ENCODE measurements at places on chromosomes 5 and 9.

DNA sequence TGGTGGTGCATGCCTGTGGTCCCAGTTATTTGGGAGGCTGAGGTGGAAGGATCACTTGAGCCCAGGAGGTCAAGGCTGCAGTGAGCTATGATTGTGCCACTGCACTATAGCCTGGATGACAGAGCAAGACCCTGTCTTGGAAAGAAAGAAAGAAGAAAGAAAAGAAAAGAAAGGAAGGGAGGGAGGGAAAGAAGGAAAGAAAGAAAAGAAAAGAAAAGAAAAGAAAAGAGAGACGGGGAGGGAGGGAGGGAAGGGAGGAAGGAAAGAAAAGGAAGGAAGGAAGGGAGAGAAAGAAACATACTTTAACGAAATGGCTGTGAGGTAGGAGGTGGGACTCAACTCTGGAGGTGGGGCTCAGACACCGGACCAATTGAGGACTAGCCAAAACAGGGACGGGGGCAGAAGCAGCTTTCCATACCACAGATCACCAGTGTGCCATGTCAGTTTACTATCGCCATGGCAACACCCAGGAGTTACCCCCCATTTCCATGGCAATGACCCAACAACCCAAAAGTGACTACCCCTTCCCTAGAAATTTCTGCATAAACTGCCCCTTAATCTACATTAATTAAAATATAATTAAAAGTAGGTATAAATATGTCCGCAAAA, 21.3 kb downstream of the PTGES start:
- DNase-seq: no peak

GRCh38 chr5:59140133-59140532, 557.3 kb downstream of the RAB3C start:
- no peak for DNase-seq

DNA sequence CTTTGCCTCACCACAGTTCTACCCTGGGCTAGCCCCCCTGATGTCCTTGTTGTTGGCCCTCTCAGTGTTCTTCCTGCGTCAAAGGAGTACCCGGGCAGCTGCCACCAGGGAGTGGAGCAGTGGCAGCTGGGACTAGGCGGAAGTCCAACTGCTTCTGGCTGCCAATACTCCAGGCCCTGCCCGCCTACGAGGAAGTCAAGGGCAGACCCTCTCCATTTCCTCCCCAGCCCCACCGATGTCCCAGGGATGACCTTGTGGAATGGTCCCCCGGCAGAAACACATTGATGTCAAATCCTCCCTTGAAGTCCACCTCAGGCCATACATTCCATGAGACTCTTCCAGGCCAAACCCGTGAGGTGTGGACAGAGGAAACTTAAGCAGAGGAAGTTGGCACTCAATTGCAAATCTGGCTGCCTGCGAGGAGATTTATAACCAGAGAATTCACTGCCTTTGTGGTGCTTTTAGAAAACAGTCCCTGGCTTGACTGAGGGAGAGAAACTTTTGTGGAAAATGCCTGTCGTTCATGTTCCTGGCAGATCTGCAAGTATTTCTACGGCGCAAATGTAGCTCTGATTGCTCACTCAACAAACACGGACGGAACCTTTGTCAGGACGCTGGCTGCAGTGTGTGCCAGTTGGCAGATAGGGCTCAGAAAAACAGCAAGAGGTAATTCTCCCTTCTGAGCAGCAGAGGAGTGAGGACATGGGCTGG, 339.7 kb downstream of the RAB3C start:
- DNase-seq: no peak

- DNase-seq: no peak
These were observed 26.3 kb downstream of the CDK7 start for GRCh38 chr5:69261034-69261433.

GRCh38 chr9:114372921-114373448, 14.8 kb downstream of the AKNA start:
- no peak for DNase-seq

- DNase-seq: peak; percentile 39
These were observed 720 bp downstream of the NADK2 start for GRCh38 chr5:36240779-36241630.

DNA sequence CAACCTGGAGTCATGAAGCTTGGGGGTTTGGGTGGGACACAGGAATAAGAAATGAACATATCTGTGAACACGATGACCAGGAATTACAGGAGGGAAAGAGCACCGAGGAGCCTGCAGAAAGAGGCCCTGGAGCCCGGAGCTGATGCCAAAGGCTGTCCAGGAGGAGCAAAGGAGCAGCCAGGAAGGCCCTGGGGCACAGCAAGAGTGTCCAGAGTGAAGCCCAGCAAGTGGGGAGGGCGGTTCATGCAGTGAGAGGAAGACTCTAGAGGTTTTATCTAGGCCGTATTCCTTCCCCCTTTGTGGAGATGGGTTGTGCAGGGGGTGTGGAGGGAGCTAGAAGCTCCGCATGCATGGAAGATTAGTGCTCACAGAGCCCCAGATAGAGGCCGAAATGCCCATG, 318.4 kb downstream of the GADD45G start:
- no peak for DNase-seq

GRCh38 chr5:352639-353611, 31.4 kb downstream of the AHRR start:
- no peak for DNase-seq

DNA sequence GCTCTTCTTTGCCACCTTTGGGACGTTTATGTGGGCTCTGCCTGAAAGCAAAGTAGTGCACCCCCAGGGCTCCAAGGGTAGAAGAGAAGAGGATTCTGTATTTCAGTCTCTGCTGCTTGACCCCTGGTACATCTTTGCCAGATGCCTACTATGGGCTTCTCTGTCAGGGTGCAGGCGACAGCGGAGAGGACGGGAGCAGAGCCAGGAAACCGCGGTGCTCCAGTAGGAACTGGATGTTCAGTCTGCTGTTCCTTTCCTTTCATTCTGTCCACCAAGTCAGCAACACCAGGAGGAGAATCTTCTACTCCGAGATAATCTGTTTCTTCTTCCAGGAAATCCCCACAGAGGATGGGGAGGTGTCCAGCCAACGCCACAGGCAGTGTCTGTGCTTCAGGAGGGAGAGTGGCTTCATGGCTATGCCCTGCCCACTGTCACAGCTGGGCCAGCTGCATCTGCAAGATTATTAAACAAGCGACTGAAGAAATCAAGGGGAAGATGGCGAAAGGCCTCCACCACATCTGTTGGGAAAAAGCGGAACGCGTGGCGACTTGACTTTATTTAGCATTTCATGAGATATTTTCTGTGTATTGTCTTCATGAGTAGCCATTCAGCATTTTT, 398.3 kb downstream of the IRX1 start:
- DNase-seq: no peak

- DNase-seq: no peak
These were observed 194.5 kb downstream of the ARL15 start for GRCh38 chr5:54115735-54116403.

- DNase-seq: no peak
These were observed 375.7 kb downstream of the NTRK2 start for GRCh38 chr9:85045271-85045670.

DNA sequence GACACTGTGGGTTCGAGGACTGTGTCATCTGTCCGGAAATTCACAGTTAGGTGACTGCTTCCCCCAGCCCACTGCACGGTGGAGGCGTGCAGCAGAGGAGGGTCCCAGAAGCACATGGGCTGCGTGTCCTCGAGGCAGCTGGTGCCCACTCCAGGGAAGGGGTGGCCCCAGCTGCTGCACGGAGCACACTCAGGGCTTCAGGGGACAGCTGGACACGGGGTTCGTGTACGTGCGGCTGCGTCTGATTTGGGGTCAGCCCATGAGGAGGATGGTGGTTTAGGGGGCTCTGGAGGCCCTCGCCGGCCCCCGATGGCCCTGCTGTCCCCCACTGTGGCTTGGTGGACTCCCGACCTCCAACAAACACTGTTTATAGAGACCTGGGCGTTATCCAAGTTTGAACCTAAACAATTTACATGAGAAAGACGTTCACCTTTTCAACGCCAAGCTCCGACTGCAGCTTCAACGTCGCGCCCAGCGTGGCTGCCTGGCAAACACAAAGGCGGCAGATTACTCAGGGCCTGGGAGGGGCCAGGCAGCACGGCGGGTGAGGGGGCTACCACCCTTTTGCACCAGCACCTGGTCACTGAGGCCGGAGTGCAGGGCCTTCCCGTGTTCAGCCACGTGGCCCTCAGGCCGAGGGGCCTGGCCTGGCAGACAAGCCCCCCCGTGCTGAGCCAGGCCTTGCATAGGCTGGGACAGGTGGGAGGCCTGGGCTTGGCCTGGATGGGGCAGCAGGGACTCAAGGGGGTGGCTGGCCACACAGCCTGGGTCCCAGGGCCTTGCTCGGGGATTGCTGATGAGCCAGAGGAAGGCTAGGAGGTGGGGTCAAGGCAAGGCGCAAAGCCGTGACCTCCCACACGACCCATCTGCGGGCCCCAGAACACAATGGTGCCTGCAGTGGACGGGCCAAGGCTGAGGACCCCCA, 55.2 kb downstream of the EXD3 start:
- peak; percentile 4 for DNase-seq

DNA sequence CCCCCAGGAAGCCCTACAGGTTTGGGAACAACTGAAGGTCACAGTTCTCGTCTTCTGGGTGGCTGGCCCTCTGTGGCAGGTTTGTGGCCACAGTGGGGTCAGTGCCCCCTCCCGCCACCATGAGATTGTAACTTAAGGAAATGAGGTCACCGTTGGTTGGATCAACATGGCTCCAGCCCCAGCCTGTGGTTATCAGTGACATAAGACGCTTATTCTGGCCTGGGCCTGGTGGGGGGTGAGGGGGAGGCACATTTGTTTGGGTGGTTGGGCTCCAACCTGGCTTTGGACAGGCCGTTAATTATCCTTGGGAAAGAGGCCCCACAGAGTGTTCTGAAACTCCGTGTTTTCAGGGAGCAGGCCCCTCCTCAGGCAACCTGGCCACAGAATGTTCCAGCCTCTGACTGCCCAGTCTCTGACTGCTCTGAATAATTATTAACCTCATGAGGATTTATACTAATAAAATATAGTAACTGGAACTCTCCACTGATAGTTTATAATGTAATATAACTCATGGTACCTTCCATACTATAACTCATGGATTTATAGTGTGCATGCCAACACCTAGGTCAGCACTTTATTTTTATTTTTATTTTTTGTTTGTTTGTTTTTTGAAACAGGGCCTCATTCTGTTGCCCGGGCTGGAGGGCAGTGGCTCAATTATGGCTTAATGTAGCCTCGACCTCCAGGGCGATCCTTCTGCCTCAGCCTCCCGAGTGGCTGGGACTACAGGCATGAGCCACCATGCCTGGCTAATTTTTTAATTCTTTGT, 58.0 kb upstream of the RPL26L1 start:
- no peak for DNase-seq

DNA sequence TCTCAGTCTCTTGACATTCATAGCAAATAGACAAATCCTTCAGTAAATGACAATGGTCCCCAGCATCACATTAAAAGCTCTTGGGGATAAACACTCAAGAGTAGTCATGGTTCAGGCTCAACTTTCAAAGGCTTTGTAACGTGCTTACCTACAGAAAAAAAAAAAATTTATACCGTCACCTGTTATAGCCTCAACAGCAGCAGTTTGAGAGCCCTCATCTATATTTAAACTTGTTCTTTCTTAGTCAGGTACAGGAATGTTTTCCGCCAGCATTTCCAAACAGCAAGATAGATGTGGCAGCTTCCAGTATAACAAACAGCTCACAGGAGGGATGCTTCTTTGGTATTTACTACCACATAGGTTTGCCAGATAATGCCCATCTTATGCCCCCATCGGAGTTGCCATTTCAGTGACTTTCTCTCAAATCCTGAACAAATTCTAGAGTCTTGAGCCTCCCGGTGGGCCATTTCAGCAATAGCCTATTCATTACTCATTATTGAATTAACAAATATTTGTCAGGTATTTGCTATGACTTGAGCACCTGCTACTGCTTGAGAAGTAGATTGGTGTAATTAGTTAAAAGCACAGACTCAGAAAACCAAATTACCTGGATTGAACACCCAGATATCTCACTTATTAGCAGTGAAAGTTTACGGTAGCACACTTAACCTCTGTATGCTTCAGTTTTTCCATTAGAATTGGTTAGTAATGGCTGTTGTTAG, 470.0 kb downstream of the EBF1 start:
- no peak for DNase-seq

DNA sequence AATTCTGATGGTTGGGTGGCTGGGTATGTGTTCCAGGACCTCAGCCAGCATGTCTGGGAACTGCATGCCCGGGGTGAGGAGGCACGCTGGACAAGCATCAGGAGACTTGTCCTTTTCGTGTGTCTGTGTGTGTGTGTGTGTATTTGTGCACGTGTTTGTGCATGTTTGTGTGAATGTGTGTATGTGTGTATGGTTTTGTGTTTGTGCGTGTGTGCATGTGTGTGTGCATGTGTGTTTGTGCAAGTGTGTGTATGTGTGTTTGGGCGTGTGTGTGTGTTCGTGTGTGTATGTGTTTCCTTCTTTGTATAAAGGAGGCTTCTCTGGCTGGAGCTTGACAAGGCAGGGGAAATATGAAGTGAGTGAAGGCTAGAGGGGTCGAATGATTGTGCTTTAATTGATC, 491.5 kb downstream of the IRX1 start:
- DNase-seq: no peak

GRCh38 chr5:170546282-170546681, 42.5 kb downstream of the KCNIP1 start:
- DNase-seq: no peak

GRCh38 chr5:34660444-34660843, 4.3 kb downstream of the RAI14 start:
- DNase-seq: no peak

DNA sequence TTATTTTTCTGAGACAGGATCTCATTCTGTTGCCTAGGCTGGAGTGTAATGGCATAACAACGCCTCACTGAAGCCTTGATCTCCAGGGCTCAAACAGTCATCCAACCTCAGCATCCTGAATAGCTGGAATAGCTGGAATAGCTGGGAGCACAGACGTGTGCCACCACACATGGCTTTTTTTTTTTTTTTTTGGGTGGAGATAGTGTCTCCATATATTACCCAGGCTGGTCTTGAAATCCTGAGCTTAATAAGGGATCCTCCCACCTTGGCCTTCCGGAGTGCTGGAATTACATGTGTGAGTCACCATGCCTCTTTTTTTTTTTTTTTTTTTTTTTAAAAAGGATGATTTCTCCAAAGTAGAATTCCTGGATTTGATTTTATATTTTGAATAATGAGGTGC, 60.7 kb downstream of the NSD1 start:
- DNase-seq: no peak

- DNase-seq: no peak
These were observed 31.3 kb downstream of the FYB1 start for GRCh38 chr5:39187831-39188731.

DNA sequence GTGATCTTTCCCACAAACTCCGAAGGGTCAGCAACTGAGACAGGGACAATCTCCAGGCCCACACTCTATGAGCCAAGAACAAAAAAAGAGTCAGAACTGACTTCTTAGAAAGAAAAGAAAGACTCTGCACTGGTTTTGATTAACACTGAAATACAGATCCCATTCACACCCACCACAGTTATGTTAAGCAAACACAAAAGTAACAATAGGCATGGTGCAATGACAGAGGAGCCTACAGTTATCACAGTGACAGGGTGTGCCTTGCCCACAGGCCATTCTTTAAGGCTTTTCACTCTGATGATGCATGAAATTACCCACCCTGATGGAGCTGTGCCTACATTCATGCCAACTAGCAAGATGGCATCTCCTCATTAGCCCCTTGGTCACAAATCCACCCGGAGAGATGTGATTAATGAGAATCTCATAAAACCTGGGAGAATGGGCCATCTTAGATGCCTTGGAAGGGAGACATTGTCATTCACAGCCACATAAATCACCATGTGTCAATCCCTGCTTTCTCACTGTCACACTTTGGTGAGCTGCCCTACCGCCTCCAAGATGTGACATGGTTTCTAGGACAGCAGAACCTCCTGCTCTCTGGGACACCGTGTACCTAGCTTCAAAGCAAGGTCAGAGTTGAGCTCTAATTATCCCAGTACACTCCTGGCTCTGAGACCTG, 27.6 kb upstream of the FSTL4 start:
- DNase-seq: peak; percentile 34

- peak; percentile 80 for DNase-seq
These were observed 576 bp downstream of the KIAA1958 start for GRCh38 chr9:112487008-112487798.

All from HAP-1 (cell line).